ENCODE measurements at places on chromosomes 12 and 14. TPM values are rescaled to one million over a fixed set of nuclear protein-coding genes. Genes with fewer than 3 reads are reported as not detected.
A peak's percentile ranks its signal among the peaks of the same experiment; 100 is the strongest.

STXBP6 gene
- 35.3 TPM for total RNA-seq

CLIP1 gene
- 28.9 TPM for total RNA-seq

DNA sequence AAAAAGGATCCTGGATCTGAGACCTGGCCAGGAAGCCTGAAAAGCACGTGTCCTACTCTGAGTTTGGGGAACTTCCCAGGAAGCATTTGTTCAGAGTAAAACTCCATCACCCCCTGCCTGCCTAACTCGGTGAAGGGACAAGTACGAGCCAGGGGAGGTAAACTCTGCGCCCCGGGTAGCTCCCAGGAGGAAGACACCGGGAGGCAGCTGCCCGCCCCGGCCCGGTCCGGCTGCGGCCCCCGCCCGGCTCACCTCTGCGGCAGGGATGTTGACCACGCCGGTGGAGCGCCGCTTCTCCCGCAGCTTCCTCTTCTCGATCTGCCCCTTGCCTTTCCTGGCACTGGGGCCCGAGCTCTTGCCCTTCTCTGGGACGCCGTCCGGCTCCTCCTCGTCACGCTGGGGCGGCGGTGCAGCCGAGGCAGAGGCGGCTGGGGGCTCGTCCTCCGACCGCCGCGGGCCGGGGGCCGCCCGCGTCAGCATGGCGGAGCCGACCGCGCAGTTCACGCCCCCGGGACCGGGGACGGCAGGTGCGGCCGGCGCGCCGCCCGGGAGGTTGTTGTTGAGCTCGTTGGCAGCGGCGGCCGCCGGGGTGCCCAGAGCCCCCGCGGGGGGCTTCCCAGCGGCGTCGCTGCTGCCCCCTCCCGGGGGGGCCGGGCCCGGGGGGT, 1.2 kb downstream of the PAWR start:
- DNase-seq = peak; percentile 27
- no peaks in the 10 kb centered on the region for H3K27me3 ChIP-seq
- peaks cover 29% of the 10 kb centered on the region for H3K4me1 ChIP-seq
- peak overlapping the region; percentile 99 for H3K27ac ChIP-seq
- peak overlapping the region; percentile 96 for H3K4me3 ChIP-seq

DNA sequence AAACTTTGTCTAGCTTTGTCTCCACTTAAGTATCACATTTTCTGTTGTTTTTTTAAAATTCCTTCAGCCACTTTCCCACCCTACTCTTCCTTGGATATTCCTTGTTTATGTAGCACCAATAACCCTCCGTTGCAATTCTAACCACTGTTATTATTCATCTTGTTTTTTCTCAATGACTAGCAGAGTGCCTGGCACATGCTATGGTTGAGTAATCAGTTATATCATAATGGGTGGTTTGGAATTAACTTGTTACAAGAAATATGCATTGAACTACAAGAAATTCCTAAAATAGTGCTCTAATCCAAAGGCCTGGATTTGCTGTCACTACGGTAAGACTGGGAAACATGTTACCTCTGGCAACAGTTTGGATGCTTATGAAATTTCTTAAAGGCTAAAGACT, 756.6 kb downstream of the NOVA1 start:
- H3K27me3 ChIP-seq = no peaks in the 10 kb centered on the region
- H3K36me3 ChIP-seq = no peaks in the 10 kb centered on the region
- H3K4me1 ChIP-seq = no peaks in the 10 kb centered on the region
- no peak overlapping the region for H3K4me3 ChIP-seq
- no peak overlapping the region for H3K27ac ChIP-seq

FOXN4 gene
- 0.11 TPM for total RNA-seq

DNA sequence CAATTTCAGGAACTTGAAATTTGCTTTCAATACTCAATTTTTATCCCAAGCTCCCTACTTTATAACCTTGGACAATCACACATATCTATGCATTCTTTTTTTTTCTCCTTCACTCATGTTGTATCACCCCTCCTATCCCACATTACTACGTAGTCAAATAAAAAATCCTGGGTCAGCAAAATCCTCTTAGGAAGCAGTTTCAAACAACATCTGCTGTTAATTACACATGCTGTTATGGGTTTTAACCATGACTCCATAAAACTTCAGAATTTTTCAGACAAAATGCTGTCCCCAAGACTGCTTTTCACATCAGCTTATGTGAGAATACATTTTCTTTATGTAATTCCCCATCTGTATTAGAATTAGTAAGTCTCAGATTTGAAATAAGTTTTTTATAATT, 61.7 kb downstream of the LRFN5 start:
- DNase-seq = no peak
- no peaks in the 10 kb centered on the region for H3K27me3 ChIP-seq
- H3K4me1 ChIP-seq = peaks cover 12% of the 10 kb centered on the region
- H3K27ac ChIP-seq = no peak overlapping the region
- H3K36me3 ChIP-seq = no peaks in the 10 kb centered on the region

DNA sequence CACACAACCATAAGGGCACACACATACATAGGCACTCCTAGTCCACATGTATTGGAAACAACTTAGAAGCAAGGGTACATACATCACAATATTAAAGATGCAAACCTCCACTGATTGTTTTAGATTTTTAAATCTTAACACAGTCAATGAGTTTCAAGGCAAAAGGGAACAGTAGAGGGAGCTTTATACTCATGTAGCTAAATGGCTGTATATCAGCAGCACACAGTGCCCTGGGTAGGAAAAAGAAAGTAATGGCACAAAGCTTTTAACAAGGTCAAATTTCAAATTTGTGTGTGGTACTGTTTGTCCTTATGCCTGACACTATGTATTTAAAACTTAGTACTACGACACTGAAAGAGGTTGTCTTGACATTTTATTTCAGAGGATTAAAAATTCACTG, 262.0 kb downstream of the MED13L start:
- no peaks in the 10 kb centered on the region for H3K27me3 ChIP-seq
- no peak overlapping the region for H3K4me3 ChIP-seq
- peaks cover 7% of the 10 kb centered on the region for H3K36me3 ChIP-seq
- no peak overlapping the region for H3K27ac ChIP-seq

RERGL gene
- not detected for total RNA-seq
